ENCODE measurements at places on chromosomes 12 and 14.

- DNase-seq, result no peak
Observed at GRCh38 chr12:64486657-64487056, 34.7 kb downstream of the TBK1 start.

- no peak for DNase-seq
Observed at GRCh38 chr12:44154128-44154527, 318.2 kb downstream of the TMEM117 start.

- no peak for DNase-seq
Observed at GRCh38 chr12:9064815-9065606, 50.7 kb downstream of the A2M start.

DNA sequence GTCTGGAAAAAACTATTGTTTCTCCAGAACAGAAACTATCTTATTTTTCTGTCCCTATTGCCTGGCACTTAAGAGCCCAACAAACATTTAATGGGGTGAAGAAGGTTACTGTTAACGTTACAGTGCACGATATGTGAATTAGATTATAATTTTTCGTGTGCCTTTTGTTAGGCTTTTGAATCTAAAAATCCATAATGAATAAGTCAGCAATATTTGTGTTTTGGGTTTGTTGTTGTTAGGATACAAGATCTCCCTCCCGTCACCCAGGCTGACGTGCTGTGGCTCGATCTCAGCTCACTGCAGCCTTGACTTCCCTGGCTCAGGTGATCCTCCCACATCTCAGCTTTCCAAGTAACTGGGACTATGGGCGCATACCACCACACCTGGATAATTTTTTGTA, 7.9 kb downstream of the METAP2 start:
- no peak for DNase-seq

DNA sequence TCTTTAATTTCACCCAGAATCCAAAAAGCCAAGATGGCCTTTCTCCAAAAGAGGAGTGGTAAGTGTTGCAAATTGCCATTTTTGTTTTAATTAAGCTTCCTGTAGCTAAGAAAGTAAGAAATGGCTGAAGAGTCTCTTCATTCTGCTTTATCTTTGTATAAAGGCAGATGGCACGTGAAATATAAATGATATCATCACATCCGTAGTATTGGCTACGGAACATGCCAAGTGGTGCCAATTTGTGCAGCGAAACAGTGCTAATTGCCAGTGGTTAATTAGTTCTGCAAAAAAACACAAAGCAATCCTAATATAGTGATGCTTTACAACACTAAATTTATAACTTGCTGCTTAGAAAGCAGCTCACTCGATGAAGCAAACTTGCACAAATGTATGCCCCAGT, 29.4 kb downstream of the PLEKHG7 start:
- no peak for DNase-seq

Data from naive thymus-derived CD8-positive, alpha-beta T cell (primary cell).